ENCODE measurements at places on chromosomes 12 and 14.
A peak's percentile ranks its signal among the peaks of the same experiment; 100 is the strongest.

DNA sequence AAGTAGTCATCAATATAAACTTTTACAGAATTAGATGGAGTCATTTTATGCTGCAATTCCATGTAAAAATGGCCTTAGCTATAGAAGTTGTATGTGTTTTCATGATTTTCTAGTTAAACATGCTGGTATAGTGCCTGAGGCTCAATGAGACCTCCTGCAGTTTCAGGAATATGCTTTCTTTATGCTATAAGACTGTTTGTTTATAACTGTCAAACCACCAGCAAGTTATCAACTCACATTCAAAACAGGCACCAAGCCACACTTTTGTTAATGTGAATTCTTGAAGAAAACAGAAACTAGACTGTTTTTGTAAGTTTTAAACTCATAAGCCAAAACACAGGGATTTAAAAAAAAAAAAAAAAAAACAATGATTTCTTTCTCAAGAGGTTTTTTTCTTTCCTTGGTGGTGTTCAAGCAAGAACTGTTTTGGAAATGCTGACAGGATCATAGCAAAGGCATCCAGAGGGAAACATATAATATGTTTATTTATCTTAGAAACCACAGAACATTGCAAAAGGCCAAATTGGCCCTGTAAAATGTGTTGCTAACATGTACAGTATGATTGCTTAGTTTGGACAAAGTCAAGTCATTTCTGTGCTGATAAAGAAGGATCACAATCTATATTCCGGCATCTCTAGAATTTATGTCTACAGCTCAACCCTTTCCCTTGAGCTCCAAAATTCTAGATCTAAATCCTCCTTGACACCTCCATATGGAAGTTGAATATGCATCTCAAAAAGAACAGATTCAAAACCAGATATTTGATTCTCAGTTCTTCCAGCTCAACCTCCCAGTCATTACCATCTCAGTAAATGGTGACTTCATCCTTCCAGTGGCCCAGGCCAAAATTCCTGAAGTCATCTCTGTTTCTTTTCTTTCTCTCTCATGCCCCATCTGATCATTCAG is 29.0 kb upstream of the LUM start:
- peak; percentile 63 for DNase-seq

DNA sequence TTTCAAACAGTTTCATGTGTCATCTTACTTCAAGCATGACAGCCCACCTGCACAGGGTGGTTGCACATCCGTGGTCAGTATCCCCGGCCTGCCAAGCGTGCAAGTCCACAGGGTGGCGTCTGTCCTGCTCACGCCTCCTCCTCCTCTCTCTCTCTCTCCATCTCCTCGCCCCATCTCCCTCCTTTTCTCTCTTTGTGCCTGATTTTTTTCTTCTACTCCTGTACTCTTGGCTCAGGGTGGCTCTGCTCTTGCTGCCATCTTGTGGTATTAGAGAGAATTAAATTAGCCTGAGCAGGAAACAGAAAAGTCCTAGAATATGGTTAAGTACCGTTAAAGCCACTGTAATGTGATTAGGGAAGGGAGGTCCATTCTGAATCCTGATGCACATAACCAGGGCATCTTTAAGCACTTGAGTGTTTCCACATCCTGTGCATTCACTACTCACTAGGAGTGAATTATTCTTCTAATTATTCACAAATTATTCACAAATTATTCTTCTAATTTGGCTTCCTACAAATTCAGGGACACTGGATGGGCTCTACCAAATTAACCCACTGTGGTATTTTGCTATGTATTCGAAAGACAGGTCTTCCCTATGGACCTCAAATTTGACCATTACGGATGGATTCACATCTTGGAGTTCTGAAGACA is 25.5 kb upstream of the DTX1 start:
- peak; percentile 77 for DNase-seq

DNA sequence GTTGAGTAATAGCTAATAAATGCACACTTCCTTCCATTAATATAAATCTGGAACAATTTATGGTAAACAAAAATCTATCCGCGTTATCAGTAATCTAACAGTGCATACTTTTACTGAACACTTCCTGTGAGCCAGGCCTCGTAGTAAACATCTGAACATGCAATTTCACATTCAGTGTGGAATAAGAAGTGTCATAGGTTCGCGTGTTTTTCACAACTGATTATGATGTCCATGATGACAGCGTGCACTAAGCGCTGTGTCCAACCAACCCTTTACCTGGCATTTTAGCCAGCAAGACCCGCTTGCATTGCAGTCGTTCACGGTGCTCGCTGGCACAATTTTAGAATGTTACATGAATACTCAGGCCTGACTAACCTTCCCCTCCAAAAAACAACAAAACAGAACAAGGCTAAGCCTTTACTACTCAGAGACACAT is 2.1 kb downstream of the PNMA1 start:
- DNase-seq = no peak

DNA sequence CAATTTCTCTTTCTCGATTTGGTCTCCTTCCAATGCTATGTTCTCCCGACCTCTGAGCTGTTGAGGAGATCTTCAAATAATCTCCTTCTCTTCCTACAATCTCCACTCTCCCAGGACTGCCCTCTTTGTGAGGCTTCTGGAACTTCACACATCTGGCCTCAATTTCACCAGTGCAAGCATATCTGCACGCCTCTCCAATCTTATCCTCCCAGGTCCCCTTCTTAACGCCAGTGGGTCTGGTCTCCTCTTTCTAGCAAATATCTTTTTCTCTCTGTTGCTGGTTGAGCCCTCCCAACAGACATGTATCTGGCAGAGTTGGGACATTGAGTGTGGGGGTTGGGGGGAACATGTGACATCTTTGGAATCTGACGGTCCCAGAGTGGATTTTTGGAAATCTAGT is 17.9 kb downstream of the RTL1 start:
- DNase-seq = peak; percentile 47

GRCh38 chr12:105329926-105330282 is 587 bp upstream of the C12orf75 start:
- no peak for DNase-seq

DNA sequence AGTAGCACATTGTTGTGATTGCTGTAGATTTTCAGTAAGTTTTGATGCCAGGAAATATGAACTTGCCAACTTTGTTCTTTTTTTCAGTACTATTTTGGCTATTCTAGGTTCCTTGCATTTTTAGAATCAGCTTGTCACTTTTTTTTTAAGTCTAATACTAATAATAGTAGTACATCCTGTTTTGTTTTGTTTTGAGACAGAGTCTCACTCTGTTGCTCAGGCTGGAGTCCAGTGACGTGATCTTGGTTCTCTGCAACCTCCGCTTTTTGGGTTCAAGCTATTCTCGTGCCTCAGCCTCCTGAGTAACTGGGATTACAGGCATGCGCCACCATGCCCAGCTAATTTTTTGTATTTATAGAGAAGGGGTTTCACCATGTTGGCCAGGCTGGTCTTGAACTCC is 16.5 kb downstream of the PWP1 start:
- DNase-seq = no peak

DNA sequence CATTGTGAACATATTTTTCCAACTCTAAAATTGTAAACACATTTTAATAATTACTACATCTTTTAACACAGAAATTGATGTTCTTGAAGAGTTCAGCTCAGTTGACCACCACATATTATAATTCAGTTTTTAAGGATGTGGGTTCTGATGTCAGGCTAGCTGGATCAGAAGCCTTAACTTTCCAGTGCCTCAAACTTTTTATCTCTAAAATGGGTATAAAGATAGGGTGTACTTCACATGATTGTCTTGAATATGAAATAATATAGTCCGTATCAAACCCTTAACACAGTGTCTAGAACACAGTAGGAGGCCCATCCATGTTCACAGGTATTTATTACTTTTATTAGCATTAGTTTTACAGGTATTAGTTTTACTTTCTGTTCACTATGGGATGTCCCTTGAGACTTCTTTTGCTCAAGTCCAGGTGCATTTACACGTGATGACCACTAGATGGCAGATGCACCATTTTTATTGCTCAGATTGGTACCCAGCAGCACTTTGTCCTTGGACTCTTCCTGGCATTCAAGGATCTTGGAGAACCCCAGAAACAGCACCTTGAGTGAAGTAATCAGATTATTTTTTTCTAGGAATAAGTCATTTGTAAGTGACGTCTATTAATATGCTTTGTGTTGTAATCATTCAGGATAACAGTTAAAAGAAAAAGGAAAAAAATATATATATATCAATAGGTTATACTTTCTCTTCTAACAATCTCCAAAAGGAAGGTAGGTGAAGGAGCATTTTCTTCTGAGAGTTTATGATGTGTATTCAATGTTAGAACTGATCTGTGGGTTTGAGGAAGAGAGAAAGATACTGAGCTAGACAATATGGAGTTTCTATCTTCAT is 580.2 kb downstream of the ETNK1 start:
- DNase-seq = peak; percentile 65

GRCh38 chr12:6765048-6765633 is 1.0 kb upstream of the PTMS start:
- no peak for DNase-seq

GRCh38 chr14:59213368-59214315 is 25.2 kb downstream of the DAAM1 start:
- no peak for DNase-seq

- DNase-seq = no peak
Measured at GRCh38 chr14:20350282-20350681, 6.8 kb downstream of the PARP2 start.

Measured in AG20443 (cell line).